ENCODE measurements at places on chromosomes 1 and 21. TPM values are rescaled to one million over a fixed set of nuclear protein-coding genes. Genes with fewer than 3 reads are reported as not detected.

- H3K4me1 ChIP-seq, result peaks cover 9% of the 10 kb centered on the region
- DNase-seq, result peak; percentile 77
- H3K27ac ChIP-seq, result no peak overlapping the region
- no peaks in the 10 kb centered on the region for H3K27me3 ChIP-seq
- no peaks in the 10 kb centered on the region for H3K36me3 ChIP-seq
- H3K4me3 ChIP-seq, result no peak overlapping the region
Observed at GRCh38 chr1:208233546-208233945, 10.6 kb downstream of the PLXNA2 start.

DNA sequence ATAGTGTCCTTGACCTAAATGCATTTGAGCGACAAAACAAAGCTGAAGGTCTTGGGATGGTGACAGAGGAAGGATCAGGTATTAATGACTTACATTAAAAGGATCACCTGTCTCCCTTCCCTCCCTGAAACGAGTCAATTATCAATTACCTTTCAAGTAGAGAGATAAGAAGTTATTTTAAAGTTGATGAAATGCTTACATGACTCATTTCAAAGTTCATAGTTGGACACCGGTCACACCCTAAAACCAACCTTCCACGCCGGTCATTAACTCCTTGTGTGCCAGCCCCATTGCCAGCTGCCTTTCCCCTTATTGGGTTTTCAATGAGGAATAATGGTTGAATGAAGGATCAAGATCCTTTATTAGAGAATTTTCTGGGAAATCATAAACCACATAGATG is 129.8 kb downstream of the ZP4 start:
- H3K36me3 ChIP-seq, result no peaks in the 10 kb centered on the region
- no peak overlapping the region for H3K27ac ChIP-seq
- H3K4me1 ChIP-seq, result no peaks in the 10 kb centered on the region
- H3K4me3 ChIP-seq, result no peak overlapping the region
- no peak for DNase-seq
- H3K27me3 ChIP-seq, result no peaks in the 10 kb centered on the region

DNA sequence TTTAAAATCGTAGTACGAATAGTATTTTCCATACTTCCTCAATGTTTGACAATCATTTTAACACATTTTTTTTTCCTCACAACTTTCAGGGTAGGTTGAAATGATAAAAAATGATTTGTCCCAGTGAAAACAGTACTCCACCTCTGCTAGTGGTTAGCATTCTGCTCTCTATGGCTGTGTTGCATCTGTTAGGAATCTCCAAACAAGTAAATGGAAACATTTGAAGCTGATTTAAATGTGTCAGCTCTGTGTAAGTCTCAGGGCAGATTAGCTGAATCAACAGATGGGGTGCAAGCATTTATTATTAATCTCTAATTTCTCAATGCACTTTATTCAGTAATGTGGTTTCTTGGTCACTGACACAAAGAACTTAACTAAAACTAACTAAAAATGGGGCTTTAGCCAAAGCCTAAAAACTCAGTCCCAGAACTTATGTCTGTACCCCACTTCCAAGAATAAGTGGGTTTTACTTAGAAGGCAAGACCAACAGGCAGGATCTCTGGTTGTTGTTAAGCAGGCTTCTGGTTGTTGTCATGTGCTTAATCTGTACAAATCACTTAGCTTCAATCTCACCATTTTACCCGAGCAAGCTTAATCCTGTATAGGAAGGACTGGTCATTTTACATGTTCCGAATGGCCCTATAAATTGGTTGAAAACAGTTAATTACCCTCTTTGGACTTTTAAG is 67.8 kb downstream of the PRRX1 start:
- H3K27ac ChIP-seq, result no peak overlapping the region
- no peaks in the 10 kb centered on the region for H3K27me3 ChIP-seq
- no peak for DNase-seq
- H3K36me3 ChIP-seq, result no peaks in the 10 kb centered on the region

DNA sequence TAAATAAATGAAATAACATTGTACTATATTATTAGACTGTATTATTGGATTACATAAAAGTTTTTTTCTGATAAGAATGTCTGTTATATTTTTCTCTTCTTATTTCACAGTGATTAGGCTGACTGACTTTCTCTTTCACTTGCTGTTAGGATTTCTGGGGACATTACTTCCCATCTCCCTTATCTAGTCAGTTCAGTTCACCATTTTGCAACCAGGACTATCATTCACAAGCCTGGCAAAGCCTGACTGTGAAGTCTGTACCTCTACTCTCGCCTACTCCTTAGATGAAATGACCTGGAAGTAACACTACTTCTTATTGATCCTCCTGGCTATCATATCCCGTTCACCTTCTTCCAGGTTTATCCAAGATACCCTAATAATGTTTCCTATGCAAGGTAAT is 676.6 kb downstream of the USP25 start:
- H3K4me3 ChIP-seq, result no peak overlapping the region
- no peaks in the 10 kb centered on the region for H3K4me1 ChIP-seq
- DNase-seq, result no peak
- no peaks in the 10 kb centered on the region for H3K36me3 ChIP-seq

GRCh38 chr21:29064850-29065481 is 8.5 kb downstream of the CCT8 start:
- H3K27me3 ChIP-seq, result no peaks in the 10 kb centered on the region
- no peak overlapping the region for H3K27ac ChIP-seq
- H3K4me1 ChIP-seq, result no peaks in the 10 kb centered on the region
- no peak for DNase-seq

DNA sequence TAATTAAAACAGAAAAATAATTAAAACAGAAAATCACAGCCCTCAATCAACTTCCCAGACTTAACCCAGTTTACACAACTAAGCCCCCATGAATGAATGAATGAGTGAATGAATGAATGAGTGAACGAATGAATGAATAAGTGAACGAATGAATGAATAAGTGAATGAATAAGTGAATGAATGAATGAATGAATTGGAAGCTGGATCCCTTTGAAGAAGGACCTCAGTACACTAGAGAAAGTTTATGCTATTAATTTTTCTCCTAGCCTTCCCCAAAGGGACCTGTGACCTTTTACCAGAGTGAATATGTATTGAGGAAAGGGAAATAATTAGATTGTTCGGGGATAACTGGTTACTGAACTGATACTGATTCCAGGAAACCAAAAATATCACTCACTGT is 5.6 kb downstream of the SPSB1 start:
- peaks cover 6% of the 10 kb centered on the region for H3K27me3 ChIP-seq
- H3K4me3 ChIP-seq, result no peak overlapping the region
- no peaks in the 10 kb centered on the region for H3K4me1 ChIP-seq
- no peak for DNase-seq

GRCh38 chr1:41767534-41768525 is 150.9 kb downstream of the HIVEP3 start:
- no peaks in the 10 kb centered on the region for H3K4me1 ChIP-seq
- no peaks in the 10 kb centered on the region for H3K36me3 ChIP-seq
- no peaks in the 10 kb centered on the region for H3K27me3 ChIP-seq
- H3K27ac ChIP-seq, result no peak overlapping the region
- no peak for DNase-seq

DNA sequence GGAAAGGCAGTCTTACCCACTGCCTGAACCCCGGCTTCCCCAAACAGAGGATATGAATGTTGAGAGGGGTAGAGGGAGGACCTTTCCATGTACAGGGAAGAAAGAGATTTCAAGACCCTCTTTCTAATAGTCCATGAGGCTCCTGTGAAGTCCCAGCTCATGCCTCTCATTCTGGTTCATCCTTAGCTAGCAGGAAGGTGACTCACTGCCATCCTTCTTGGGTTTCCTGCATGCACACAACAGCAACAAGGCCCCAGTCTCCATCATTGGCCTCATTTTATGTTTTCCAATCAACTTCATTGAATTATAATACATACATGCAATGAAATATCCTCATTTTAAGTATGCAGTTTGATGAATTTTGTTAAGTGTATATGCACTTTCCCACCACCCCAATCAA is 46.2 kb downstream of the SYT2 start:
- no peaks in the 10 kb centered on the region for H3K27me3 ChIP-seq
- no peak for DNase-seq
- no peaks in the 10 kb centered on the region for H3K36me3 ChIP-seq

DNA sequence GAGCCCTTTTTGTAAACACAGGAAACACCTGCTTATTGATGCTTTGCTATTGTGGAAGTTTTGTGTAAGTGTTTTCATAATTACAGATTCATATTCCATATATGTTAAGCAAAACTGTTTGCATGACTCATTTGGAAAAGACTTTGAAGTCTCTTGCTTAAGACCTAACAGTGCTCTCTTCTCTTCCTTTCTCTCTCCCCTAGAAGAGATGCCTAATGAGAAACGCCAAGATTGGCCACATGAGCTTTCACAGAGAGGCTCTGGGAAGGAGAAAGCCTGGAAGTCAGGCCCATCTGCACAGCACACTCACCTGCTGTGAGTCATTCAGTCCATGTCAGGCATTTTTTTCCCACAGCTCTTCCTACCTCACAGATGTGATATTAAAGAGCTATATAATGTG is 101.6 kb upstream of the PALMD start:
- no peak overlapping the region for H3K27ac ChIP-seq
- no peak for DNase-seq
- H3K4me1 ChIP-seq, result no peaks in the 10 kb centered on the region
- H3K4me3 ChIP-seq, result no peak overlapping the region
- 0 out of 2 replicates have a peak, but pooled peaks cover 5% of the 10 kb centered on the region for H3K36me3 ChIP-seq

DNA sequence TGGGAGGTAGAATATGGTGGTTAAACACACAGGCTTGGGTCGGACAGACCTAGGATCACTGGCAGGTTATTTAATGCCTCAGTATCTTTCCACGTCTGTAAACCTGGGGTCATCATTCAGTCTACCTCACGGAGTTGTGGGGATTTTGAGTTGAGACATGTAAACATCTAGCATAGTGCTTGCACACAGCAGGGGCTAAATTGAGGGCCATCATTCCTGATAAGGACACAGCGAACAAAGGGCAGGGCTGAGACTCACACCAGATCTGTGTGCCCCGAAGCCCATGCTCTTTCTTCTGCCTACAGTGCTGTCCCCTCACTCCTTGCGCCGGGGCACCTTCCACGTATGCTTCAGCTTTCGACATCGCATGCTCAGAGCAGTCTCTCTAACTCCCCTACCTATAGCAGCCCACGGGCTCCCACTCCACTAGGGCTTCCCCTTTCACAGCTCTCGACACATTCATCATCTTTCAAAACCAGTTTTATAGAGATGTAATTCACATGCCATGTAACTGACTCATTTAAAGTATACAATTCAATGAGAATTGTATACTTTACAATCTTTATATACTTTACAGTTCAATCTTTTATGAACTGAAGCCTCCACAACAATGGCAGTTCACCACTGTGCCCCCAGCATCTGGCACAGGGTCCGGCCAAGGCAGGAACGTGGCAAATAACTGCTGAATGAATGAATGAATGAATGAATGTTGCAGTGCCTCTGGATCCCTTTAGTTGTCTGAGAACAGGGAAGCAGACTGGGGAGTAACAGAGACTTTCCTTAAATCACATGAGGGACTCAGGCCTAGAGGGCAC is 48.0 kb downstream of the GPR161 start:
- H3K4me1 ChIP-seq, result no peaks in the 10 kb centered on the region
- no peaks in the 10 kb centered on the region for H3K27me3 ChIP-seq
- no peak for DNase-seq
- no peak overlapping the region for H3K27ac ChIP-seq

DNA sequence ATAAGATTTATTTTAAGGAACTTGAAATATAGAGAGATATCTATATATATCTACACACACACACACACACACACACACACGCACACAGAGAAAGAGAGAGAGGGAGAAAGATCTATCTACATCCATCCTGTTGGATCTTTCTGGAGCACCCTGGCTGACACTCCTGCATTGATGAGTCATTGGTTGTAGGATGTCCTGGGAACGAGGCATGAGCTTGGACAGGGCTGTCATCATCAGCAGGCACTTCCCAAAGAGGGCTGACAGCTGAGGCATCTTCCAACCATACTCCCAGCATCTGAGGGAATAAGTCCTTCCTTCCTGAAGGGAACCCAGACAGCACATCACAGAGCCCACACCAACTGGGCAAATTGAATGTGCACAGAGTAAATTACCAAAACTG is 99.1 kb upstream of the ERG start:
- no peaks in the 10 kb centered on the region for H3K27me3 ChIP-seq
- H3K36me3 ChIP-seq, result no peaks in the 10 kb centered on the region
- peaks cover 4% of the 10 kb centered on the region for H3K4me1 ChIP-seq
- no peak for DNase-seq

GRCh38 chr1:64878090-64878489 is 88.3 kb downstream of the JAK1 start:
- H3K4me1 ChIP-seq, result no peaks in the 10 kb centered on the region
- no peaks in the 10 kb centered on the region for H3K36me3 ChIP-seq
- no peak for DNase-seq

GRCh38 chr1:177281901-177282300 is 111.1 kb downstream of the BRINP2 start:
- DNase-seq, result no peak
- H3K4me3 ChIP-seq, result no peak overlapping the region
- no peaks in the 10 kb centered on the region for H3K36me3 ChIP-seq
- no peaks in the 10 kb centered on the region for H3K4me1 ChIP-seq
- H3K27ac ChIP-seq, result no peak overlapping the region

DNA sequence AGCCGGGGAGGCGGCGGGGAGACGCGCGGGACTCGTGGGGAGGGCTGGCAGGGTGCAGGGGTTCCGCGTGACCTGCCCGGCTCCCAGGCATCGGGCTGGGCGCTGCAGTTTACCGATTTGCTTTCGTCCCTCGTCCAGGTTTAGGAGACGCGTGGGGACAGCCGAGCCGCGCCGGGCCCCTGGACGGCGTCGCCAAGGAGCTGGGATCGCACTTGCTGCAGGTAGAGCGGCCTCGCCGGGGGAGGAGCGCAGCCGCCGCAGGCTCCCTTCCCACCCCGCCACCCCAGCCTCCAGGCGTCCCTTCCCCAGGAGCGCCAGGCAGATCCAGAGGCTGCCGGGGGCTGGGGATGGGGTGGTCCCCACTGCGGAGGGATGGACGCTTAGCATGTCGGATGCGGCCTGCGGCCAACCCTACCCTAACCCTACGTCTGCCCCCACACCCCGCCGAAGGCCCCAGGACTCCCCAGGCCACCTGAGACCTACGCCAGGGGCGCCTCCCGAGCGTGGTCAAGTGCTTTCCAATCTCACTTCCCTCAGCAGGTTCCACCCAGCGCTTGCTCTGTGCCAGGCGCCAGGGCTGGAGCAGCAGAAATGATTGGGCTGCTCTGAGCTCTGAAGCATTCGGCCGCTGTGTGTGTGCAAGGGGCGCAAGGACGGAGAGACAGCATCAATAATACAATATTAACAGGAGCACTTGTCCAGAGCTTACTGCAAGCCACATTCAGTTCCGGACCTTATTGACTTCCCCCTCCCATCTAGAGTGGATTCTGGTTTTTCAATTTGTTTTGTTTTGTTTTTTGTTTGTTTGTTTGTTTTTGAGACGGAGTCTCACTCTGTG is 10.3 kb downstream of the SIM2 start:
- H3K27me3 ChIP-seq, result peaks cover 58% of the 10 kb centered on the region
- peak overlapping the region; percentile 80 for H3K4me3 ChIP-seq
- no peak overlapping the region for H3K27ac ChIP-seq
- H3K36me3 ChIP-seq, result peaks cover 4% of the 10 kb centered on the region

- no peaks in the 10 kb centered on the region for H3K4me1 ChIP-seq
- H3K4me3 ChIP-seq, result no peak overlapping the region
- no peak overlapping the region for H3K27ac ChIP-seq
Observed at GRCh38 chr1:3915551-3916121, 15.6 kb upstream of the C1orf174 start.

- H3K27me3 ChIP-seq, result no peaks in the 10 kb centered on the region
- no peak for DNase-seq
- H3K27ac ChIP-seq, result no peak overlapping the region
- H3K4me1 ChIP-seq, result no peaks in the 10 kb centered on the region
Observed at GRCh38 chr1:214633686-214634085, 30.7 kb downstream of the CENPF start.

C4BPB gene
- total RNA-seq, result not detected

CD1B gene
- not detected for total RNA-seq

TAL1 gene
- 0.04 TPM for total RNA-seq

ETV3L gene
- 0.96 TPM for total RNA-seq

S100A2 gene
- total RNA-seq, result 0.92 TPM

LDLRAD2 gene
- total RNA-seq, result 0.88 TPM

CD101 gene
- 1.8 TPM for total RNA-seq

RALGPS2 gene
- total RNA-seq, result 34.1 TPM

All from H9 (cell line).